Cerebellum (tissue), 4 donors: ENCODE measurements at places on chromosomes 7 and 10. TPM values are rescaled to one million over a fixed set of nuclear protein-coding genes. Genes with fewer than 3 reads are reported as not detected.

The MUC12 gene
- 0.18 TPM for total RNA-seq

The ZNF282 gene
- total RNA-seq, result 18.7 TPM

The VENTX gene
- total RNA-seq, result 0.09 TPM

The TAS2R41 gene
- total RNA-seq, result not detected

The SAP25 gene
- total RNA-seq, result not detected

The IGFBP3 gene
- total RNA-seq, result 19.4 TPM

The ADAM8 gene
- total RNA-seq, result 1.6 TPM

The IL2RA gene
- total RNA-seq, result not detected

The ZNF853 gene
- total RNA-seq, result 10.4 TPM

The WNT8B gene
- not detected for total RNA-seq

The SCIN gene
- total RNA-seq, result 2.5 TPM

The GIMAP2 gene
- total RNA-seq, result 3.1 TPM

The STEAP1B gene
- total RNA-seq, result 2.6 TPM

The SEMA3E gene
- total RNA-seq, result 5.5 TPM

The ZPBP gene
- not detected for total RNA-seq

The NRP1 gene
- total RNA-seq, result 35.0 TPM

The OR9A2 gene
- 2.6 TPM for total RNA-seq

The DPYSL4 gene
- total RNA-seq, result 44.5 TPM

The UCMA gene
- not detected for total RNA-seq

The MRM2 gene
- total RNA-seq, result 9.4 TPM

The VWA2 gene
- total RNA-seq, result 1.1 TPM

The NEUROG3 gene
- total RNA-seq, result not detected

The ZNF783 gene
- 13.1 TPM for total RNA-seq

The ZNF727 gene
- total RNA-seq, result 0.18 TPM

The FBXL13 gene
- total RNA-seq, result 9.2 TPM

The C7orf57 gene
- total RNA-seq, result 2.4 TPM

The ATOH7 gene
- 1.5 TPM for total RNA-seq

The ARHGAP12 gene
- total RNA-seq, result 78.3 TPM

The UTF1 gene
- not detected for total RNA-seq

The STEAP2 gene
- total RNA-seq, result 10.6 TPM

The TBATA gene
- not detected for total RNA-seq

The CRPPA gene
- total RNA-seq, result 7.5 TPM

The AMZ1 gene
- 2.4 TPM for total RNA-seq

The LRIT1 gene
- total RNA-seq, result not detected

The CFAP43 gene
- 9.1 TPM for total RNA-seq

The AKR1C8 gene
- total RNA-seq, result 0.45 TPM

The GNGT1 gene
- not detected for total RNA-seq

The GRM3 gene
- 74.5 TPM for total RNA-seq

The MAGI2 gene
- total RNA-seq, result 101 TPM

The CEP55 gene
- 6.4 TPM for total RNA-seq

The A1CF gene
- total RNA-seq, result not detected

The CCDC136 gene
- total RNA-seq, result 79.1 TPM

The ENKUR gene
- 6.4 TPM for total RNA-seq

The IRF5 gene
- 2.5 TPM for total RNA-seq

The ACSL5 gene
- total RNA-seq, result 2.0 TPM

The CBLL1 gene
- 28.1 TPM for total RNA-seq

The THAP5 gene
- total RNA-seq, result 34.8 TPM

The LBX1 gene
- total RNA-seq, result 1.6 TPM

The FAM221A gene
- total RNA-seq, result 15.2 TPM

The CACNB2 gene
- total RNA-seq, result 16.2 TPM

The ZNF488 gene
- 2.9 TPM for total RNA-seq

The ZNF777 gene
- total RNA-seq, result 4.9 TPM

The ATP6V0A4 gene
- 1.8 TPM for total RNA-seq

The EGR2 gene
- 0.18 TPM for total RNA-seq

The SEMA3D gene
- 39.2 TPM for total RNA-seq

The ZWINT gene
- 16.9 TPM for total RNA-seq

The SFTPD gene
- 1.5 TPM for total RNA-seq

The TMEM196 gene
- 12.9 TPM for total RNA-seq
